CD4-positive, alpha-beta T cell treated with Interleukin-17A for 1 hour (primary cell): ENCODE measurements at places on chromosomes 6 and 20.

GRCh38 chr6:33668914-33669313 is 42.6 kb downstream of the UQCC2 start:
- DNase-seq = peak; percentile 75

DNA sequence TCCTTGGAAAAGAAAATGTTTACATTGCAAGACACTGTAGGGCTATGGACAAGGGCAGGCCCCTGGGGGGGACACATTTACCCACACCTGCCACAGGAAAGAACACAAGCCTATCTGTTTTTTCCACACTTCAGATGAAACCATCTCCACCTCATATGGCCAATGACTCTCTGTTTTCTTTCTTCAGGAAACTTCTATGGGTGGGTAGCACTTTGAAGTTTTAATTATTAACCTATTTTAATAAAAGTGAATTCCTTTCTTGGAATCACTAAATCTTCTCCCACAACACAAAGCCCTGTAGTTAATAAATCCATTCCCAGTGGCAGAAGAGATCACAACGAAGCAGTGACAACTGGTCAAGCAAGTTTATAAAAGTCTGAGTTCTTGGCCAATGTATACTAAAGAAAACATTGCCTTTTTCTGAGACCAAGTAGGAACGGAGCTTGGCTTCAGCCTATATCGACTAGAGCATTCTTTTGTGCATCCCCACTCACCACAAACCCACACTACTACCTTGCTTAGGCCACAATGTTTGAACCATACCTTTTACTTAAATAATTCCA is 125.1 kb upstream of the CARMIL1 start:
- DNase-seq = no peak

GRCh38 chr6:93779086-93779841 is 359.9 kb upstream of the EPHA7 start:
- no peak for DNase-seq

- DNase-seq = no peak
These were observed 7.2 kb downstream of the ACSS1 start for GRCh38 chr20:25050501-25051350.

- no peak for DNase-seq
These were observed 331.8 kb downstream of the CDKAL1 start for GRCh38 chr6:20866036-20866435.

- DNase-seq = no peak
These were observed 38.1 kb upstream of the ISM1 start for GRCh38 chr20:13183005-13183404.

GRCh38 chr20:22438926-22439325 is 145.4 kb downstream of the FOXA2 start:
- DNase-seq = no peak

- no peak for DNase-seq
These were observed 2.1 kb downstream of the GABRR2 start for GRCh38 chr6:89313006-89313405.

- no peak for DNase-seq
These were observed 32.7 kb upstream of the COL21A1 start for GRCh38 chr6:56280126-56280525.

- DNase-seq = no peak
These were observed 44.2 kb upstream of the NR2E1 start for GRCh38 chr6:108121612-108122011.

GRCh38 chr6:45677381-45678284 is 299.9 kb upstream of the SUPT3H start:
- peak; percentile 67 for DNase-seq

- no peak for DNase-seq
These were observed 15.0 kb upstream of the MARCKS start for GRCh38 chr6:113842165-113842564.

DNA sequence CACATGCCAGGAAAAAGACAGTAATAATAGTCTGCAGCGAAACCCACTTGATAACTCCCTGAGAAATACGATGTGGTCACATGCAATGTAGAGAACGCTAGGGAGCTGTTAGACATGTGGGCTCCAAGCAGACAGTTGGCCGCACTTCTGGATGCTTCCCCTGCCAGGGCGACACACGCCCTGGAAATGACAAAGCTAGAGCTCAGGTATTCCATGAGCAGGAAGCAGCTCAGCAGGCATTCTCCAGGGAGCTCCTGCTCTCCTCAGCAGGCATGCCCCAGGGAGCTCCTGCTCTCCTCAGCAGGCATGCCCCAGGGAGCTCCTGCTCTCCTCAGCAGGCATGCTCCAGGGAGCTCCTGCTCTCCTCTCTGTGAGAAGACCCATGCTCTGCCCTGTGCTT is 52.4 kb upstream of the NXT1 start:
- no peak for DNase-seq

GRCh38 chr20:25470045-25470444 is 62.6 kb downstream of the GINS1 start:
- DNase-seq = peak; percentile 48

GRCh38 chr20:54431156-54431944 is 44.0 kb upstream of the DOK5 start:
- no peak for DNase-seq

DNA sequence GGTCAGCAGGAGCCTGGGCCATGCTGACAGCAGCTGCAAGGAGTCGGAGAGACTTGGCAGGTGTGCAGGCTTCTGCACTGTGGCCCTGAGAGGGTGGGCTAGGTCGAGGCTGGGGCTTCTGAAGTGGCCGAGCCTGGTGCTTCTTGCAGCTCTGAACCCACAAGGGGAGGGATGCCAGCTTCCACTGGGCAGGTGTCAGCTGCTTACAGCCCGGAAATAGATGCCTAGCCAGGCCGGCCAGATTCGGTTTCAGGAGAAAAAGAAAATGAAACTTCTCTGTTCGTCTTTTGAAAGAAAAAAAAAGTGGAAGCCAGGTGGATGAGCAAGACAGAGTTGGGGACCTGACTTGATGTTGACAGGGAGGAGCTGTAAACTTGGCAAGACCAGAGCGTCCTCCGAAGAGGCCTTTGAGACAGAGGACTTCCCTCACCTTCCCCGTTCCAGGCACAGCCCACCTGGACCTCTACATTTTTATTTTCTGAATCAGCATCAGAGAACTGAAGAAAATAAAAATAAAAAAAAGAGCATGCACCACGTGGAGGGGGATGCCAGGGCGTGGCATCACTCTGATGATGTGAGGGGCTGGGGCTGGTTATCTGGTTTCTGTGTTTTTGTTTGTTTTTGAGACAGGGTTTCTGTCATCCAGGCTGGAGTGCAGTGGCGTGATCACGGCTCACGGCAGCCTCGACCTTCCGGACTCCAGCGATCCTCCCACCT is at the start of gene ZBP1:
ZBP1 (minus strand) TSS at position 153 of the 717 bp plus-strand sequence; CDS start at position 22, 131 bp downstream.
- DNase-seq = peak; percentile 77

DNA sequence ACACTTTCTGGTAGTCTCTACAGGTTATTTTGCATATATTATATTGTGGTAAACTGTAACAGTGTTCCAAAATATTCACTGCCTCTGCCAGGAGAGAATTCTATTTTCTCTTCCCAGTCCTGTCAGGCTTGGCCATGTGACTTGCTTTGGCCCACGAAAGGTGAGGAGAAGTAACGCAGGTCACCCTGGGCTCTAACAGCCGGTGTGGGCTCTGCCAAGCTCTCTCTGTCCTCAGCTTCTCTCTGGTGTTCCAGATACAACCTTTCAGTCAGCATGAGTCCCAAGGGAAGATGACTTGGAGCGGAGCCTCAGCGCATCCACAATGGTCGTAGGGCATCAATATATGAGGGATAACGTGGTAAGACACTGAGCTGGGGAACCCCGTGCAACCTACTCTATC is 113.0 kb upstream of the RREB1 start:
- DNase-seq = no peak

- DNase-seq = peak; percentile 34
These were observed 33.1 kb downstream of the MYLIP start for GRCh38 chr6:16162003-16162402.
